ENCODE measurements at places on chromosomes 2 and 18.

GRCh38 chr2:177553176-177553884 is 160.8 kb downstream of the AGPS start:
- no peak for DNase-seq

DNA sequence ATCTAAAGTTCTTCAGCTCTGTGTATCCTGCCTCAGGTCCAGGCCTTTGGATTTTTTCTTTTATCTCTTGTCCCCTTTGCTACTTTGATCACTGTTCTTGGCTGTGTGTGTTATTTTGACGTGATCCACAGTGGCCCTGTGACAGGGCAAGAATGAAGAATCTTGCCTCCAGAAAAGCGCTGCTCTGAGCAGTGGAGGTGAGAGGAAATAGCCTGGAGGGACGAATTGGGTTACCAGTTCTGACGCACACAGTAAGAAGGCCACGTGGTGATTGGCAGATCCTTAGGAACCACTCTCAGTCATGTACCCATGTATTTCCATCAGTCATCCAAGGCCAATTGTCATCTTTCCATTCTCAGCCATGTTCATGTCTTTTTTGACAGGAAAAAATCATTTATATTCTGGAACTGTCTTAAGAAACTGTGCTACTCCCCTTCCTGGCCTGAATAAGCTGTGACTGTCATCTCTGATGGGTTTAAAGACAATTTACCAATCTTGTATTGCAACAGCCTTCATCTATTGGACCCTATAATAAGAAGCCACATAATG is 47.6 kb downstream of the MAPK4 start:
- no peak for DNase-seq

GRCh38 chr18:11251891-11252270 is 102.5 kb upstream of the PIEZO2 start:
- no peak for DNase-seq

- DNase-seq = peak; percentile 47
Measured at GRCh38 chr2:40218679-40219078, 233.2 kb downstream of the SLC8A1 start.

- no peak for DNase-seq
Measured at GRCh38 chr2:203908066-203908796, 28.3 kb upstream of the ICOS start.

DNA sequence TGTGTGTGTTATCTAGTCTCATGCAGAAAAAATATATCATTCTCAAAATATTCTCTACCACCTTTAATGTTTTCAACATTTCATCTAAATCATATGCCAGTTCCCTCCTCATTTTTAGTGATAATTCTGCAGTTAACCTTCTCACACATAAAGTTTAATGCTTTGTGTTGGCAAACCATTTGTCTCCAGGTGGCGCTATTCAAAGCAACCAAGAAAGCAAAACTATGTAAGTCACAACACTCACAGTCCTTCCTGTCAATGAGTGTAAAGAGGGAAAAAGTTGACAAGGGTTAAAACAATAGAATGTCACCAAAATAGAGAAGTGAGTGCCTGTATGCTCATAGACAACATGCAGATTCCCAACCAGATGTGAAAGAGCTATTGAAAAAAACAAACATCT is 961.6 kb upstream of the LRRTM1 start:
- peak; percentile 2 for DNase-seq

DNA sequence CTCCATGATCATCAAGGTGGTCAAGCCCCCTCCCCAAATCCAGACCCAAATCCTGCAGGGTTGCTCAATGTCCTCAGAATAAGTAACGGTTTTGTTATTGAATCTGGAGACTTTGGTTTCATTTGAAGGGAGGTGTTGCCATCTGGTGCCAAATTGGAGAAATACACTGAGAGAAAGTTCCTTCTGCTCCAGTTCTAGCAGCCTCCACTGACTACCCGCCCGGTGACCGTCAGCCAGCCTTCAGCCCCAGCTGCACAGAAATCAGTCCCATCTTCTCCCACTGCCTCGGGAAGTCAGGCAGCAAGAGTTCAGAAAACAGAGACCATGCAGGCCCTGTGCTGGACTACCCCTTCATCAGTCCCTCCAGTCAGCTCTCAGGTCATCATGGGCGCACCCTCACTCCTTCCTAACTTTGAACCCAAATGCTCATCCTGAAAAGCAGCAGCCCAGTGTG is 38.7 kb downstream of the PKDCC start:
- DNase-seq = peak; percentile 56

- DNase-seq = no peak
Measured at GRCh38 chr2:176132205-176133171, 3.0 kb downstream of the HOXD8 start.

Data from NCI-H69 (cell line).